Glomerular endothelial cell (primary cell): ENCODE measurements at places on chromosomes 5 and 9. TPM values are rescaled to one million over a fixed set of nuclear protein-coding genes. Genes with fewer than 3 reads are reported as not detected.

DNA sequence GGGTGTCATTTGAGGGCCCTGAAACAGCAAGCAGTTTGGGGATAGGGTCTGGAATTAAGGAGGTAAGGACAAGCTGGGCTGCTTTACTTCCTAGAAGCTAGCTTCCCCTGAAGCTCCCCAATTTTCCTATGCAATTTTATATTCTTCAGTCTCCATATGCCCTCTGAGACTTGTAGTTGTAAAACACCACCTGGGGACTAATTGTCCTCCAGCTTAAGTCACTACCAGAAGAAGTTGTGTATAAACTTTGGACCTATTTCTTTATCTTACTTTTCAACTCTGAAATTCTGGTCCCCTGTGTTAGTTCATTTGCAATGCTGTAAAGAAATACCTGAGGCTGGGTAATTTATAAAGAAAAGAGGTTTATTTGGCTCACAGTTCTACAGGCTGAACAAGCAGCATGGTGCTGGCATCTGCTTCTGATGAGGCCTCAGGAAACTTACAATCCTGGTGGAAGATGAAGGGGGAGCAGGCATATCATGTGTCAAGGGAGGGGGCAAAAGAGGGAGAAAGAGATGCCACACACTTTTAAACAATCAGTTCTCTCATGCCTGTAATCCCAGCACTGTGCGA, 41.1 kb upstream of the CPEB4 start:
- DNase-seq: no peak

GRCh38 chr5:1540831-1541701, 17.3 kb upstream of the LPCAT1 start:
- no peak for DNase-seq

DNA sequence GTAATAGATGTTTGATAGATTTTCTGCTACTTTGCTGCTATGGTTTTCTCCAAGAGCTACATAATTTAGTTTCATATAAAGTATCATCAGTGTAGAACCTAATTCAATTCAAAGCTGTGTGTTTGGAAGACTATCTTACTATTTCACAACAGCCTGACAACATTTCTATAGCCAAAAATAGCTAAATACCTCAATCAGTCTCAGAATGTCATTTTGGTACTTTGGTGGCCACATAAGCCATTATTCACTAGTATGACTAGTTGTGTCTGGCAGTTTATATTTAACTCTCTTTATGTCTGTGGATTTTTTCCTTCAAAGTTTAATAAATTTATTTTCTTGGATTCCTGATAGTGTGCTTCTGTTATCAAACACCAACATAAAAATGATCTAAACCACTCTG, 35.1 kb upstream of the CCDC152 start:
- no peak for DNase-seq

DNA sequence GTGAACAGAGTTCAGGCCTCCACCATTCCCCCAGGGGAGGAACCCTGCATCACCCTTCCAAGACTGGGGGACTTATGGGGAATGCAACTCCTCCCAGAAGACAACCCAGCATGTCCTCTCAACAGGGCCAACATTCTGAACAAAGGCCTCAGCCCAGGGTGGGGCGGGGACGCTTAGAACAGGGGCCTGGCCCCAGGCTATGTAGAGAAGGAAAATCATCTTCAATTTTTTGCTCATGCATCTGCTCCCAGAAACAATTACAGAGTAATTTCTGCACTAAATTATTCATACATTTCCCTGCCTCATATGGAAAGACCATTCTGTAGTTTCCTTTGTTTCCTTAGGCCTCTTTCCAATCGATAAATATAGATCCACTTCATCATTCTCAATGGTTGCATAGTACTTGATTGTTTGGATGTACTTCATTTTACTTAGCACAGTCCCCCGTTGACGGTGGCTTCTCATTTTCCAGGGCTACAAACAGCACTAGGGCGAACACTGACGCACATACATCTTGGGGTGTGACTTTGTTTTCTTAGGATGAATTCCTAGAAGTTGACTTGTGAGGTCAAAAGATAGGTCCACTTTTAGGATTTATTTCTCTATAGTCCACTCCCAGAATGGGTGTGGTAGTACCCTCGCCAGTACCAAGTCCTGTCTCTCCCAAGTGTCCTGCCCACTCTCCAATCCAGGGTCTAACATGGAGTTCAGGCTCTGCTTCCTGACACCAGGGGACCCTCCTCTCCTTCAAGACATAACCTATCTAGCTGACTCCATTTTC, 27.2 kb upstream of the SMU1 start:
- DNase-seq: no peak

Gene PDZD2
- 8.4 and 20.3 TPM in 2 replicates for total RNA-seq
